ENCODE measurements at places on chromosomes 12 and 14. TPM values are rescaled to one million over a fixed set of nuclear protein-coding genes. Genes with fewer than 3 reads are reported as not detected.

- H3K27ac ChIP-seq, result no peak overlapping the region
- H3K27me3 ChIP-seq, result no peaks in the 10 kb centered on the region
- H3K4me1 ChIP-seq, result peaks cover 3% of the 10 kb centered on the region
- H3K36me3 ChIP-seq, result no peaks in the 10 kb centered on the region
- DNase-seq, result no peak
- H3K4me3 ChIP-seq, result no peak overlapping the region
These were observed 442.7 kb upstream of the FLRT2 start for GRCh38 chr14:85087201-85087600.

- no peaks in the 10 kb centered on the region for H3K36me3 ChIP-seq
- H3K27ac ChIP-seq, result no peak overlapping the region
- DNase-seq, result no peak
- H3K4me3 ChIP-seq, result no peak overlapping the region
- peaks cover 5% of the 10 kb centered on the region for H3K4me1 ChIP-seq
- H3K27me3 ChIP-seq, result peaks cover 3% of the 10 kb centered on the region
These were observed 48.8 kb downstream of the LTBP2 start for GRCh38 chr14:74563233-74563585.

GRCh38 chr12:9051158-9051550 lies 61.8 kb downstream of the KLRG1 start:
- H3K36me3 ChIP-seq, result no peaks in the 10 kb centered on the region
- no peaks in the 10 kb centered on the region for H3K4me1 ChIP-seq
- no peaks in the 10 kb centered on the region for H3K27me3 ChIP-seq

DNA sequence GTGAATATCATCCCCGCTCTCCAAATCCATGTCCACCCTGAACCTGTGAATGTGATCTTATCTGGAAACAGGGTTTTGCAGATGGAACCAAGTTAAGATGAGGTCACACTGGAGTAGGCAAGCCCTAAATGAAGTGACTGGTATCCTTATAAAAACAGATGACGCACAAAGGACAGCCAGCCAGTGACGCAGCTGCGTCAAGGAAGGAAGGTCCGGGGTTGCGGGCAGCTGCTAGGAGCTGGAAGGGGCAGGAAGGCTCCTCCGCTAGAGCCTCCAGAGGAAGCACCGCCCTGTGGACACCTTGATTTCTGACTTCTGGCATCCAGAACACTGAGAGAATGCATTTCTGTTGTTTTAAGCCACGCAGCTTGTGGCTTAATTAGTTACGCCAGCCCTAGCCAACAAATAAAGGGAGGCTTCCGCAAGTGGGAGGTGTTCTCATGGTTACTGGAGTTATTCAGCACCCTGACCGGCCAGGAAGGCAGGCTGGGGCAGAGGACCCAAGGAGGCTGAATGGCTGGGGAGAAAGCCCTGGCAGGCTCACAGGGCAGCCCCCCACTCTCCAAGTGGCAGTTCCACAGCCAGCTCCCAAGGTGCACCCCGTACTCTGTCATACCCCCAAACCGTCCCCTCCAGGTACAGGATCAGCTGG lies 127.6 kb upstream of the NCOR2 start:
- H3K27ac ChIP-seq, result no peak overlapping the region
- DNase-seq, result no peak
- no peaks in the 10 kb centered on the region for H3K36me3 ChIP-seq
- H3K27me3 ChIP-seq, result peaks cover 3% of the 10 kb centered on the region
- H3K4me1 ChIP-seq, result peaks cover 27% of the 10 kb centered on the region

Gene MIPOL1
- total RNA-seq, result 25.6 TPM

Gene LRP1-AS
- total RNA-seq, result not detected
